ENCODE measurements at places on chromosomes 4 and X.

DNA sequence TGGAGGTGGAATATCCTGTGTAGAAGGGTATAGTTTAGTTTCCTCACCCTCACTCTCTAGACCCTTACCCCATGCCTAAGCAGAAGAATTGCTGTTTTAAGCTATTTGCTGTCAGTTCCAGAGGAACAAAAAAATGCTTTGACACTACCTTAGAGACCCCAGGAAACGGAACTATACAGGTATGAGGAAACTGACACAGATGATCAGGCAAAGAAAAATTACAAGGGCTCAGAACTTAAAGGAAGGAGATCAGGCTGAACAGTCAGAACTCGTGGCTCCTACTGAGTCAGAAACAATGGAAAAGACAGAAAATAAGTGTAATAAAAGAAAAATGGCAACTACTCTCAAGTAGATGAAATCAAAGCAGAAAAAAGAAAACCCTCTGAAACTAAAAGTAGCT, 65.6 kb downstream of the BANK1 start:
- no peak for DNase-seq

DNA sequence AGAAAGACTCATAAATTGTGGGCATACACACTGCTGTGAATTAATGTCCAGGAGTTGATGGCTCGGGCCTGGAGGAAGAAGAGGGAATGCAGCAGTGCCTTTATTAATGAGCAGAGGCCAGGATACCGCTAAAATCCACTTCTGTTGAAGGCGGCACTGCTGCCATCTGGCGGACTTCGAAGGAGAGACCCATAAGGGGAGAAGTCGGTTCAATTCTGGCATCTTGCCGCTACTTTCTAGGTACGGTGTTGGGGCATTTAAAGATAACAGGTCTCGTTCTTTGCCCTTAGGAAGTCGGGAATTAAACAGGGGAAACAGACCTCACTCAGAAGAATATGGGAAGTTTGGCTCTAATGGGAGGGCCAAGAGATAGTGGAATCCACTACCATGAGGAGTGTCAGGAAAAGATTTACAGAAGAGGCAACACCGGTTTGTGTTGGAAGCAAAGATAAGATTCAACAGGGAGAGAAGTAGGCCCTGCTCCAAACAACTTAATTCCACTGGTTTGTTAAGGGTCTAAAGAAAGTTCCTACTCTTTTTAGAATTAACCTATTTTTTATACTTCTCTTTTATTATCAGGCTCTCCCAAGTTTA, 133.6 kb upstream of the GIMD1 start:
- DNase-seq: peak; percentile 59

DNA sequence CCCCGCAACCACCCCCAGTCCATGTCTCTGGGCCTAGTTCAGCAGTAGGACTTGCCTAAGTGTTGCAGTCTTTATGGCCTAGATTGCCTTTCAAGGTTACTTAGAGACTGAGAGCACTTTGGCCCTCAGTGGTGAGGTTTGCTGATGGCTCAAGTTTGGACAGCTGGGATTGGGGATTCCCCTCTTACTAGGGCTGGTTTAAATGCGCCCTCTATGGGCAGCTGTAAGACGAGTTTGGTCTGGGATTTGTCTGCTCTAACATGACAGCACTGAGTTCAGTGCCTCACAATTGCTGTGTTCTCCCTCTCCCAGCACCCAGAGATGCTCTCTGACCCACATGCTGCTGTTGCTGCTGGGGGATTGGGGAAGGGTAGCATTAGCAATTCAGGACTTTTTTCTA, 23.1 kb downstream of the DACH2 start:
- peak; percentile 4 for DNase-seq

DNA sequence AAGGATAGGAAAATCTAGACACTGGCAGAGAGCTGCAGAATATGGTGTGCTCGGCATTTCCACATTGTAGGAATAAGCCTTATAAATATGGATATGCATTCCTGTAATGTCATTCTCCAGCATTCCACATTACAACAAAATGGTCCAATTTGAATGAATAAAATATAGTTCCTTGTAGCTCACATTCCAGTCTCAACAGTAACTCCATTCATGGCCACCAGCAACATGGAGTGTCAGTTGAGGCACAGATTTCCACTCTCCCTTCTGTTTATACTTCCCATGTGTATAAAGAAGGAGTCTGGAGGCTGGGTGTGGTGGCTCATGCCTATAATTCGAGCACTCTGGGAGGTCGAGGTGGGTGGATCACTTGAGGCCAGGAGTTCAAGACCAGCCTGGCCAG, 84.5 kb downstream of the AASDH start:
- no peak for DNase-seq

- DNase-seq: no peak
These were observed 35.1 kb downstream of the FBXO8 start for GRCh38 chr4:174248407-174248806.

GRCh38 chr4:105666693-105667092, 41.8 kb downstream of the INTS12 start:
- DNase-seq: peak; percentile 27

- no peak for DNase-seq
These were observed 136.5 kb downstream of the RAB28 start for GRCh38 chr4:13347517-13348125.
